OCI-M1 (cell line): ENCODE measurements at places on chromosomes 4 and X.

DNA sequence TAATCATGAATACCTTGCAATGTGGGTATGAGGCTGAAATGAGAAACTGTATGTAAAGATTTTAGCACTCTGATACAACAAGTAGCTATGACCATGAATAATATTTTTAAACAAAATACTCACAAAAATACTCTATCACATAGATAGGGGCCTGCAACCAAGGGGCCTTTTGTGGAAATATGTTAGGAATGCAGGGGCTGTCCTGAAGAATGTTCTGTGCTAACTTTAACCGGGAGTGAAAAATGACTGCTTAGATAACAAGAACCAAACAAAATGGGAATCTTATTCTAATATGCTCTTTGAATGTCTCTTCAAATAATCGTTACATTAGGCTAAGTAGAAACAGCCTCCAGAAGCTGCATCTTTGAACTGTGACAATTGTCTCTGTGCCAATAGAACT is 37.9 kb upstream of the GYPA start:
- no peak for DNase-seq

- DNase-seq: peak; percentile 76
Measured at GRCh38 chr4:131348263-131348662, 1800.8 kb upstream of the PCDH10 start.

DNA sequence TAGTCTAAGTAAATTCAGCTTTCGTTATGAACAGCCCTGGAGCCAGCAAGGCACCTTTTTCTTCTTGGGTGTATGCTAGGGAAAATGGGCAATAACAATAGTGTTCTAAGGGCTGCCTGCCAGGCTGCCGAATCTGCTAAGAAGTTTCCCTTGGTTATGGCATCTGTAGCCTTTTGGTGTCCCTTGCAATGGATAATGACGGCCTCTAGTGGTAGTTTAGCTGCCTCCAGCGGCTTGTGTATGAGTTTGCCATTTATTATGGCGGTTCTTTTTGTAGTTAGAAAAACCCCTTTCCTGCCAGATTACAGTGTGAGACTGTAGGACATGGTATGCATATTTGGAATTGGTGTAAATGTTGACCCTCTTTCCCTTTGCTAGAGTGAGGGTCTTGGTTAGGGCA is 78.9 kb upstream of the SPIN4 start:
- no peak for DNase-seq

DNA sequence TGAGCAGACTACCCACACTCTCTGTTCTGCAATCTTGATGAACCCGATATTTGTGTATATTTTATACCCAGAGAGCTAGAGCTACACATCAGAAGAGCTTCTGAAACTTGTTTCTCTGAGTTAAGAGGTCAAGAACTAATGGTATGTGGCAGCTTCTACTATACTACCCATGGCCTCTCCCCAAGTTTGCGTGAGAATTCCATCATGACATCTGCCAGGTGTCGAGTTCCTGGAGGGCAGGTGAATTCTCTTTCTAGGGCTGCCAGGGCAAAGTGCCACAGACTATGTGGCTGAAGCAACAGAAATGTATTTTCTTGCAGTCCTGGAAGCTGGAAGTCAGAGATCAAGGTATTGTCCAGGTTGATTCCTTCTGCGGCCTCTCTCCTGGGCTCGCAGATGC is 4.4 kb downstream of the SORCS2 start:
- no peak for DNase-seq

DNA sequence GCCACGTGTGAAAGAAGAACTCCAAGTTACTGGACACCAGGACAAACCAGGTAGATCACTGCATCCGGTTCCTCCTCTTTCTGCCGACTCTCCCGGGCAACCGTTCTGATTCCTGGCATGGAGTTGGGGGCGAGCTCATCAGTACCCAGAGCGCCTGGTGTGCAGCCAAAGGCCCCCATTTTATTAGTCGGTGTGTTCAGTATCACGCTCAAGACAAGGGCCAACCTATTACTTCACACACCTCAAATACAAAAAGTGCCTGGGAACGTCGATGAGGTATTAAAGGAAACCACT is 2.8 kb upstream of the CTBP1 start:
- no peak for DNase-seq

DNA sequence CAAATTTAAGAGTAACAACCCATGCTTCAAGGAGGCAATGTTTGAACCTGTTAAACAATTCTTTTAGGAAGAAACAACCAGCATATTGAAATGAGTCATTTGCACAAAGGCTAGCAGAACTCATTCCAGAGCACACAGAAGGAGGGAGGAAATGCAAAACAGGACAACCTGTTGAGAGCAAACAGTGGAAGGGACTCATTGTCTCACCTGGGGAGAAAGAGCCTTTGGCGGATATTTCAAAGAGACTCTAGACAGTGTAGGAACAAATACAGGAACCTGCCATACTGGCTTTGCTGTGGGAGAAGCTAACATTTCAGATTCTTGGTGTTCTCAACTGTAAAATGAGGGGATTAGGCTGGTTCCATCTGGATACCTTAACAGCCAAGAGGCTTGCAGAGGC is 14.8 kb upstream of the RASGEF1B start:
- no peak for DNase-seq

DNA sequence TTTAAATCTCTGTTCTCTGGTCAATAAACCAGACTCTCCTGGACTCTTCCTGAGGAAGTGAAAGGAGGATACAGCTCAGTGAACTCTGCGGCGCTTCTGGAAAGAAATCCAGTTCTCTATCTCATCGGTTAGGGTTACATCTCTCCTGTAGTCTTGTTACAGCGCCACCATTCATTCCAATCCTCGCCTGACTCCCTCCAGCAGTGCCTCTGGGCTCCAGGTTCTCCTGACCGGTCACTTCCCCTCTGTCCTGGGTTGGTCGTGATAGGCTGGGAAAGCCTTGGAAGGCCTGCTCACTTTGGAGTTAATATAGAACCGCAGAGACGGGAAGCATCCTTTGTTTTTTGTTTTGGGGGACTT is 97.0 kb upstream of the STOX2 start:
- DNase-seq: no peak

GRCh38 chrX:133497356-133497755 is 82.1 kb upstream of the GPC4 start:
- DNase-seq: no peak

DNA sequence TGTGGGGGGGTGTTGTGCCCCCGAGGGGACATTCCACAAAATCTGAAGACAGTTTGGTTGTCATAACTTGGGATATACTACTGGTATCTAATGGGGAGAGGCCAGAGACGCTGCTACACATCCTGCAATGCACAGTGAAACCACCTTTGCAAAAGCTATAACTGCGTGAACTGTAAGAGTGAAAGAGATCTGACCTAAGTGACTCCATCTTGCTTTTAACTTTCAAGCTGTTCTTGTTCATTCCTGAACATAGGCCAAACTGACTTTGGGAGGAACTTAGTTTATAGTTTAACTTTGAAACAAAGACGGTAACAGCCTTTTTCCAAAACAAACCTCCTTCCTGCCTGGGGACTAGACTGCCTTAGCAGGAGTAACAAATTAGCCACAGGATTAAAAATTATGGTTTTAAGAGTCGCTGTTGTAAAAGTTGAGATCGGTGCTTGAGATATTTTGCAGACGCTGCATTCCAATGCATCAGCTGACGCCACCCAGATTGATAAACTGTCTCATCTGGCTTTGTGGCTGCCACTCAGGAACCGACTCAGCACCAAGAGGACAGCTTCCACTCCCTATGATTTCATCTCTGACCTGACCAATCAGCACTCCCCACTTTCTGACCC is 70.9 kb downstream of the ATXN3L start:
- DNase-seq: no peak

GRCh38 chrX:41110801-41111625 is 25.8 kb downstream of the USP9X start:
- peak; percentile 46 for DNase-seq
